ENCODE measurements at places on chromosomes 7 and 10.

GRCh38 chr10:95552679-95553342 lies 8.4 kb downstream of the SORBS1 start:
- DNase-seq: no peak

DNA sequence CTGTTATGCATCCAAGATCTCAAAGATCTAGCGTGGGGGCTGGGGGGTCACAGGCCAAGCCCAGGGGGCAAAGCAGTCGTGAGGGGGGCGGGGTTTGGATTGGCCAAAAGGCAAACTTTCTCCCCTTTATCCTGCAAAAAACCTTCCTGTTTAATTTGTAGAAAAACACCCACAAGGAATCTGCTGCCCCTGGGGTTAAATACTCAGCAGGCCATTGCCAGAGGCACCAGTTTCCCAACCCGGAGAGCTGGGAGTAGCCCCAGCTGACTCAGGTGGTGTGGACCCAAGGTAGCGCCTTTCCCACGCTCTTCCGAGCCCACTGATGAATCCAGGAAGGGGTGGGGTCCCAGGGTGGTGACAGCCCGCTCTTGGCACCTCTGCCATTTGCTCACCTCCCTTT lies 21.4 kb downstream of the KCP start:
- DNase-seq: no peak

GRCh38 chr7:98418636-98419315 lies 17.9 kb upstream of the BAIAP2L1 start:
- DNase-seq: no peak

GRCh38 chr7:42247301-42247700 lies 10.3 kb upstream of the GLI3 start:
- DNase-seq: no peak
